ENCODE measurements at places on chromosomes 12 and 14. TPM values are rescaled to one million over a fixed set of nuclear protein-coding genes. Genes with fewer than 3 reads are reported as not detected.

DNA sequence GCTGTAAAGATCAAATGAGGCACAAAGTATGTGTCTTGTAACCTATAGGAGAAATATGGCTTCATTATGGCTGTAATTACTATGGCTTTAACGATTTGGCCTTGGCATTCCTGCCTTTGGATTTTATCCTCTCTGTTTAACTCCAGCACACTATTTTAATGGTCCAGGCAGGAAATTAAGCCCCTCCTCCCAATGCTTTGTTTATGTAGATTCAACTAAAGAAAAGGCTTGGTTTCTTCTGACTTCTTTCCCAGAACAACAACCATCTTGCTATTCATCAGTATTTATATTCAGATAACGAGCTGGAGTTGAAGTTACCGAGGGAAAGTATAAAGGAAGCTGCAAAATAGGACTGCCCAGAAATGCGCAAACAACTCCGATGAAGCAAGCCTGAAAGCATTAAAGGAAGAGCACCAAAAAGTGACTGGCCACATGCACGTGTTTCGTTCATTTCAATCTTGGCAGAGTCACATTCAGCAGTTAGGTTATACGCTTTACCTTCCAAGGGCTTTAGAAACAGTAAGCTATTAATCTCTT, 104.6 kb downstream of the NELL2 start:
- peaks cover 3% of the 10 kb centered on the region for H3K4me1 ChIP-seq
- H3K27me3 ChIP-seq = no peaks in the 10 kb centered on the region
- peaks cover 12% of the 10 kb centered on the region for H3K36me3 ChIP-seq
- no peak overlapping the region for H3K4me3 ChIP-seq

DNA sequence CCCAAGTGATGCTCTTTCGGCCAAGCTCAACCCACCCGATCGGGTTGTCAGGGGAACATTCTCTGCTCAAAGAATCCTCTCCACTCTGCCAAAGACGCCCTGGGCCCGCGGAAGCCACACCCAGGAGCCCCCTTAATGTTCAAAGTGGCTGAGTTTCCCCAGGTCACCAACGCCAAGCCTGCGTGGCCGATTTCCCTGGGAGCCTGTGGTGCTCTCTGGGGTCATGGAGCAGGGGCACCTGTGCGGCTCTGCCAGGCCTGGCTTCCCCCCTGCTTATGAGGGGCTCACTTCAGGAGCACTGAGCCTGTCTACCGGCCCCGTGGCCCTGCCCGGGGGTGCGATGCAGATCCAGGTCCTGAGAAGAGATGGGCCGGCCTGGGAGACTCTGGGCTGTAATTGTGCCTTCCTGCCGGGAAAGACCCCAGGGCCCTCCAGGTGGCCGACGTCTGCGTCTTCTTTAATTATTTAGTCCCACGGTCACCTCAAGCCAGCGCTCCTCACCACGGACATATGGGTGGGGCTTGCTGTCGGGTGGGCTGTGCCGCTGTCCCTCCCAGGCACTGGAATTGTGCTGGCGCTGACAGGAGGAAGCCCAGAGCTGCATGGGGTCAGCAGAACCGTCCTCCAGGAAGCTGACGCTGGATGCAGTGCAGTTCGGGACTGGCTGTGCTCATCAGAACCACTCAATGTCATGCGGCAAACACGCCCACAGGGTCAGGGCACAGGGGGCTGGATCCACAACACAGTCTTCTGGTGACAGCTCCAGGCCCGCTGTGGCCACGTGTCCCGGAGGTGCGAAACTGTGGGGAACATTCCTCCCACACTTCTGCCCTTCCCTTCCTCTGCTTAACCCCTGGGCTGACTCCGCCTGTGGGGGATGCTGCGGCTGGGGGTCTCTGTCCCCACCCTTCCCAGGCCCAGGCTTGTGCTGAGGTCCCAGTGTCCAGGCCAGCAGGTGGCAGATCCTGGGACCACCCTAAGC, 267.6 kb upstream of the SFSWAP start:
- no peak for DNase-seq
- H3K27me3 ChIP-seq = no peaks in the 10 kb centered on the region
- no peaks in the 10 kb centered on the region for H3K4me1 ChIP-seq

The EXOC3L4 gene
- total RNA-seq = not detected

The CACNA2D4 gene
- total RNA-seq = 2.1 TPM

DNA sequence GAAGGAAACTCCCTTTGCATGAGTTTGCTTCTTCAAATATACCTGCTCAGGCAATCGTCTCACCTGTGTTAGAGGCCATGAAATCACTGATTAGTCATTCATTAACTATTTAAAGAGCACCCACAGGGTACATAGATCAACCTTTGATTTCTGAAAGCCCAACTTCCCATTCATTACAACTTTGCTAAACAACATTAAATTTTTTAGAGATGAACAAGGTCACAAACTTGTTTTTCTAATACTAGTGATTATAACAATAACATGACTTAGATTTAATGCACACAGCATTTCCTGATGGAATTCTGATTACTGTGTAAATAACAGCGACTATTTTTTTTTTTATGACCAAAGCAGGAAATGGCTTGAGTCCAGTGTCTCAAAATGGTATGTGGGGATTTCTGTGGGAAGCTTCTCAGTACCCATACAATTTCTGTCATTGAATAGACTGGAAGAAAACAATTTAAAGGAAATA, 5.4 kb upstream of the ERO1A start:
- no peak overlapping the region for H3K27ac ChIP-seq
- H3K4me3 ChIP-seq = no peak overlapping the region
- H3K27me3 ChIP-seq = no peaks in the 10 kb centered on the region
- no peak for DNase-seq
- H3K4me1 ChIP-seq = peaks cover 7% of the 10 kb centered on the region
